HepG2 (cell line): ENCODE measurements at places on chromosomes 7 and 10. TPM values are rescaled to one million over a fixed set of nuclear protein-coding genes. Genes with fewer than 3 reads are reported as not detected.

The COL28A1 gene
- total RNA-seq: 0.07 TPM in 1 of 2 replicates, not detected in the other

GRCh38 chr7:7924303-7924702, 44.3 kb upstream of the GLCCI1 start:
- H3K36me3 ChIP-seq: no peaks in the 10 kb centered on the region
- no peak overlapping the region for H3K27ac ChIP-seq
- peaks cover 22% of the 10 kb centered on the region for H3K4me1 ChIP-seq

GRCh38 chr10:69538461-69538860, 34.8 kb downstream of the NEUROG3 start:
- no peaks in the 10 kb centered on the region for H3K27me3 ChIP-seq
- H3K27ac ChIP-seq: no peak overlapping the region
- H3K4me1 ChIP-seq: no peaks in the 10 kb centered on the region
- no peak for DNase-seq
- no peak overlapping the region for H3K4me3 ChIP-seq

The ENTPD7 gene
- 35.5 and 36.5 TPM in 2 replicates for total RNA-seq

GRCh38 chr7:151886783-151887182, 9.9 kb upstream of the PRKAG2 start:
- DNase-seq: no peak
- peaks cover 25% of the 10 kb centered on the region; the same call in 2 of the 3 replicates for H3K27me3 ChIP-seq
- no peaks in the 10 kb centered on the region for H3K36me3 ChIP-seq
- no peaks in the 10 kb centered on the region for H3K4me1 ChIP-seq

The COBL gene
- 3.8 and 4.4 TPM in 2 replicates for total RNA-seq

DNA sequence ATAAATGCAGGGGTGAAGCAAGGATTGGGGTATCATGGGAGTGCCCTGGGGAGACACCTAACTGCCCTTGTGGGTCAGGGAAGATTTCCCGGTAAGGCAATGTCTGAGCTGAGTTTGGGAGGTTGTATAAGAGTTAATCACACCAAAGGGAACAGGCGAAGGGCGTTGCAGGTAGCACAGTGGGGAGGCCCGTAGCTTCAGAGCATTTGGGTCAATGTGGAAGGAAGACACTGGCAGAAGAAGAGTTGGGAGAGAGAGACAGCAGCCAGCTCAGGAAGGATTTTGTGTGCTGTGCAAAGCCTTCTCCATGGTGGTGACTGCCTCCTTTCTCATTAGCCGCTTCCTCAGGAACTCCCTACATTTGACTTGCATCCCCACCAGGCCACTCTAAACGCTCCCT, 80.8 kb upstream of the LEP start:
- H3K4me3 ChIP-seq: no peak overlapping the region
- H3K4me1 ChIP-seq: no peaks in the 10 kb centered on the region
- H3K36me3 ChIP-seq: no peaks in the 10 kb centered on the region
- H3K27me3 ChIP-seq: peaks cover 56% of the 10 kb centered on the region; the same call in 2 of the 3 replicates

DNA sequence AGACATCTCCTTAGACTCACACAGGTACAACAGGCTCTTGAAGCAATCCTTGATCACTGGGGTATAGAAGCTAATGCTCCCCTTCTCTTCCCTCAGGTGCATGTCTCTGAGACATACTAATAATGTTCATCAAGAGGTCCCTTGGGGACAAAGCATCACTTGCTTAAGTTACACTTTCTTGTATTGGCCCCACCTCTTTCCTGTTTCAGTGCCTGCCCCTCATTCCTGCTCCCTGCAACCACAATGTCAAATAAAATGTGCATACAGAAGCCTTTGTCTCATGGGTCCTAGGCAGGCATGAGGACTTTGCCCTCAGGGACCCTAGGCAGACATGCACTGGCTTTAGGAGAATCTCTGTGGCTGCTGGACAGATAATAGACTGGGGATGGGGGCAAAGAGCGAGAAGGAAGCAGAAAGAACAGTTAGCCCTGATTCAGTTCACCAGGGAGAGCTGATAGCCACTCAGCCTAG, 175.0 kb upstream of the NPY start:
- H3K4me1 ChIP-seq: peaks cover 22% of the 10 kb centered on the region
- DNase-seq: peak; percentile 83
- no peaks in the 10 kb centered on the region for H3K36me3 ChIP-seq
- no peak overlapping the region for H3K4me3 ChIP-seq
- H3K27ac ChIP-seq: no peak overlapping the region

- H3K27me3 ChIP-seq: no peaks in the 10 kb centered on the region
- H3K4me3 ChIP-seq: no peak overlapping the region
- no peak for DNase-seq
- no peaks in the 10 kb centered on the region for H3K4me1 ChIP-seq
- H3K36me3 ChIP-seq: no peaks in the 10 kb centered on the region
These were observed 1254.6 kb upstream of the CELF2 start for GRCh38 chr10:9762966-9763656.

- peaks cover 9% of the 10 kb centered on the region for H3K4me1 ChIP-seq
- DNase-seq: no peak
These were observed 35.5 kb downstream of the RAB19 start for GRCh38 chr7:140439359-140439758.

DNA sequence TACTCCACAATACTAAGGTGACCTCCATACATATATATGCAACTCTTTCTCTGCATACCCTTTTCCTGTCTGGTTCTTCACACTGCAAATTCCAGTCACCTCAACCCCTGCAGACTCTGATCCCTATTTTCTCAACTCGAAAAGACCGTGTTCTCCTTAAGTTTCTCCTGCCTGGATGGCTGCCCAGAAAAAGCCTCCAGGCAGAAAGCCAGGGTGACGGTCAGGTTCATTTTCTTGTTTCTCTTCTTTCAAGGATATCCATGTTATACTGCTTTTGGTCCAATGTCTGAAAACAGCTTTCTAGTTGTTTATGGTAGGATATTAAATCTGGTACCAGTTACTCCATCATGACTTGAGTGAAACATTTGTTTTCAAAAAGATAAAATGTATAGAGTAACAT, 267.8 kb upstream of the MYO3A start:
- no peak for DNase-seq
- no peaks in the 10 kb centered on the region for H3K36me3 ChIP-seq

DNA sequence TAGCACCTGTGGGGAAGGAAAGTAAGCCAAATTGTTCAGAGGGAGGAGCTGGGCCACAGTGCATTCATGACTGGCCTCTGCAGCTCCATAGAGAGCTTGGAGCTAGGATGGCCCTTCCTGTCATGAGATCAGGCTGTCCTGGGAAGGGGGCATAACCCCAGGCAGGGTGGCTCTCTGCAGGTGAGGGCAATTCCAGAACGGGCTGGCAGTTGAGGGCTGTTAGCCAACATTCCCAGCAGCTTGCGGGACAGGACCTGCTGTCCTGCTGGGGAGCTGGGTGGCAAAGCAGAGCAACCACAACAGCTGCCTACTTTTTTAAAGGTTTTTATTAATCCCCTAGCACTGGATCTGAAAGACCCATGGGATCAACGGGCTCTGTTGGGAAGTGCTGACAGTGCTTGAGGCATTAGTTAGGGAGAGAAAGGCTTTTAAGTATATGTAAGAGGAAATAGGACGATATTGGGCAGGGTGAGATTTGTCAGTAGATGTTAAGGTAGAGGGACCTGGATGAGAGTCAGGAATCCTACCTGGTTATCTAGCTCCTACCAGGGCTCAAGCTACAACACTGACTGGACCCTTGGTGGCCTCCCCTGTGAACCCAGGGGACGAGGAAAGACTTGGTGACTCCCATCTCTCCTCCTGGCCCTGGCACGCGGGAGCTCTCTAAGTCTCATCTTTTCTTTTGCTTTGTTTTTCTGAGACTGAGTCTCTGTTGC, 77.8 kb downstream of the NAMPT start:
- H3K27me3 ChIP-seq: no peaks in the 10 kb centered on the region; the same call in 2 of the 3 replicates
- no peak overlapping the region for H3K27ac ChIP-seq
- no peaks in the 10 kb centered on the region for H3K4me1 ChIP-seq
- no peaks in the 10 kb centered on the region for H3K36me3 ChIP-seq
- no peak for DNase-seq

The EPO gene
- total RNA-seq: 9.9 and 10.3 TPM in 2 replicates

DNA sequence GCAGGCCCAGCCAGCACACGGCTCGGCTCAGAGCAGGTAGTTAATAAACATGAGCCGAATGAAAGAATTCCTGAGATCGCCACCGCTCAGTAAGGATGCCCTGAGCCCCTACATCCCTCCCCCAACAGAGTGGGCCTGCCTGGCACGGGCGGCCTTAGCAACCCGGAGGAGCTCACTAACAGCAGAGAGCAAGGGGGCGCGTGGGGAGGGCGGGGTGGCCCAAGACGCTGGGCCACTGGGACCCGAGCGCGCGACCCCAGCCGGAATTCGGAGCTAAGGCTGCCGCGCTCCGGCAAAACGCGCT, 403 bp upstream of the ENO4 start:
- H3K27me3 ChIP-seq: peaks cover 36% of the 10 kb centered on the region; the same call in 1 of the 3 replicates
- DNase-seq: no peak
- no peaks in the 10 kb centered on the region; the same call in 1 of the 2 replicates for H3K4me1 ChIP-seq
- H3K4me3 ChIP-seq: peak overlapping the region; percentile 68
- H3K36me3 ChIP-seq: no peaks in the 10 kb centered on the region
- no peak overlapping the region for H3K27ac ChIP-seq
